ENCODE measurements at places on chromosomes 11 and 22.

- no peak for DNase-seq
These were observed 172.7 kb upstream of the MTNR1B start for GRCh38 chr11:92796744-92797143.

DNA sequence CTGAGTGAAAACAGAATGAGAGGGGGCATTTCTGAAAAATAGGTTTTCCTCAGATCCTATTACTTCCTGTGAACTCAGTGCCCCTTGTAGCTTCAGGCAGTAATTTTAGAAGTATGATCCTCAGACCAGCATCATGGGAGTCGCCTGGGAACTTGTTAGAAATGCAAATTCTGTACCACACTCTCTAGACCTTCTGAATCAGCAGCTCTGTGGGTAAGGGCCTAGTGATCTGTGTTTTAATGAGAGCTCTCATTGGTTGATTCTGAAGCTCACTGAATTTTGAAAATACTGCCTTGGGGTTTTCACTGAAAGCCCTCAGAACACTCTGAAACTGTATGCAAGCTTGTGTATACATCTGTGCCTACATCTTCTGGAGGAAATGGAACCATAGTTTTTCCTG, 647.2 kb upstream of the ANO5 start:
- no peak for DNase-seq

DNA sequence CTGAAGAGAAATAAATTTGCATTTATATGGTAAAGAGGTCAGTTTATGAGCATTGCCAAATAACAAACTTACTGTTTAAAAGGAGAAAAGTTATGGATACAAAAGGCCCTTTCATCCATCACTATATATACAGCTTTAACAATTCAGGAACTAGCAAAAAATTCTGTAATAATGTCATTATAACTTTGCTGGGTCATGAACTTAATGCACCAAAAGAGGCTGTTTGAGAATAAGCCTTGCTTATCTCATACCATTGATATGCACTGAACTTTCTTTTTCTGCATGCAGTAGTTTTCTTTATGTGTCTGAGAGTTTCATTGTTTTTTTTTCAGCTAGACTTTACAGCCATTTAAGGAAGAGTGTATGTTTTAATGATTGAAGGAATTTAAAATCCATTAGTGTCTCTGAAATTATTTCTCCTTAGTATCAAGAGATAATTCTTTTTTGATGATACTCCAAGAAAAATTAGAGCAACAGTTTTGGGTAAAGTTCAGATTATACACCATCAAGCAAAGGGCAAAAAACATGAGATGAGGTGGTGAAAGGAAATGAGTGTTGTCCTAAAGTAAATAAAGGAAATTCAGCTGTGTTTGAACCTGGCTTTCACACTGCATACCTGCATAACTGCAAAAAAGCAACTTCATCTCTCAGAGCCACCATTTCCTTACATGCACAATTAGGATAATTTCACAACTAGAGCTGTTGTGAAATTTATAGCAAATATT, 188.2 kb upstream of the ANO3 start:
- no peak for DNase-seq

- DNase-seq, result peak; percentile 5
These were observed 6.9 kb upstream of the PRAME start for GRCh38 chr22:22565981-22566380.

- DNase-seq, result no peak
These were observed 5.2 kb downstream of the SLC25A17 start for GRCh38 chr22:40813912-40814315.

- no peak for DNase-seq
These were observed 31.3 kb downstream of the ARRB1 start for GRCh38 chr11:75320046-75320618.

DNA sequence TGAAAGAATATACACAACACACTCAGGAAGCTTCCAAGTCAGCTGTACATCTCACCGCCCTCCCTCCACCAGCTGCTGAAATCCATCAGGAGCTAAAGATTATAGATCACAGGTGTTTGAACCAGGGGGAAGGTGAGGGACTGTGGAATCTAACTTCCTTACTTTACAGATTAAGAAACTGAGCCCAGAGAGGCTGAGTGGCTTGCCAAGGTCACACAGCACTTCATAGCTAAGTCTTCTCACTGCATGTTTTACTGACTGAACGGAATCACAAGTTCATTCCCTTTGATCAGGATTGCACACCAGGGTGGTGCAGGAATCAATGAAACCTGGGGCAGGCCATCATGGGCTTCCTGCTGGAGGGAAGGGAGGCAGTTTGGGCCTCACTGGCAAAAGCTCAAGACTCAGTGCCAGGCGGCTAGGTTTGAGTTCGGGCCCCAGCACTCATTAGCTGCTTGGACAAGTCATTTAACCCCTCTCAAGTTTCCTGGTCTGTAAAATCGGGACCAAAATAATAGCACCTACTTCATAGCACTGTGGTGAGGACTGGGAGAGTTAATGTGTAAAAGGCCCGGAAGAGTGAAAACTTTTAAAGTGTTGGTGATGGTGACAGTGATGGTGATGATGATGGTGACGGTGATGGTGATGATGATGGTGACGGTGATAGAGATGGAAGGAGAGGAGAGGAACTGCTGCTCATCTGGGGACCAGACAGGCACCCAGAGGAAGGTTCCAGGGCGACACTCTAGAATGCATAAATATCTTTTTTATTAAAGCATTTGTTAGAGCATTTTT, 8.2 kb downstream of the CD5 start:
- no peak for DNase-seq

GRCh38 chr11:10858439-10859325, 829 bp upstream of the ZBED5 start:
- DNase-seq, result no peak

DNA sequence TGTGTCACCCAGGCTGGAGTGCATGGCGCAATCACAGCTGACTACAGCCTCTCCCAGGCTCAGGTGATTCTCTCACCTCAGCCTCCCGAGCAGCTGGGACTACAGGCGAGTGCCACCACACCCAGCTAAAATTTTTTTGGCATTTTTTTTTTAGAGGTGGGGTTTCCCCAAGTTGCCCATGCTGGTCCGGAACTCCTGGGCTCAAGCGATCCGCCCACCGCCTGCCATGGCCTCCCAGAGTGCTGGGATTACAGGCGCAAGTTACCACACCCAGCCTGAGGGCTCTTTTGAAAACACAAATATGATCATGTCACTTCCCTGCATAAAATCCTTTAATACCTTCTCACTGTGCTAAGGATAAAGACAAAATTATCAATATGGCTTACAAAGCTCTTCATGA, 88.1 kb downstream of the MAML2 start:
- DNase-seq, result no peak

GRCh38 chr11:74012074-74012809, 3.4 kb upstream of the UCP3 start:
- DNase-seq, result no peak

DNA sequence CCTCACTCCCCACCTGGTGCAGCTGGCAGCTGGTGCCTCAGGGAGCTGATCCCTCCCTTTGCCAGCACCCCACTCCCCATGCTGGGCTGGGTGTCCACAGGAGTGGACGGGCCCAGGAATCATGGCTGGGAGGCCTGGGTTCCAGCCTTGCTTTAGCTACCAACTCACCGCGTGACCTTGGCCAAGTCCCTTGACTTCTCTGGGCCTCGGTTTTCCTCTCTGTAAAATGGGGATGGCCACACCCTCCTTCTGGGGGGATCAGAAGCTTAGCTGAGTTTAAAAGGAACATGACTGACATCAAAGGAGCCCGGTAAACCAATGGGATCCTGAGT, 116.9 kb downstream of the KIAA1671 start:
- no peak for DNase-seq

GRCh38 chr22:42791721-42792452, 65.2 kb downstream of the ARFGAP3 start:
- DNase-seq, result no peak

GRCh38 chr11:17736930-17737817, 2.6 kb downstream of the KCNC1 start:
- no peak for DNase-seq

DNA sequence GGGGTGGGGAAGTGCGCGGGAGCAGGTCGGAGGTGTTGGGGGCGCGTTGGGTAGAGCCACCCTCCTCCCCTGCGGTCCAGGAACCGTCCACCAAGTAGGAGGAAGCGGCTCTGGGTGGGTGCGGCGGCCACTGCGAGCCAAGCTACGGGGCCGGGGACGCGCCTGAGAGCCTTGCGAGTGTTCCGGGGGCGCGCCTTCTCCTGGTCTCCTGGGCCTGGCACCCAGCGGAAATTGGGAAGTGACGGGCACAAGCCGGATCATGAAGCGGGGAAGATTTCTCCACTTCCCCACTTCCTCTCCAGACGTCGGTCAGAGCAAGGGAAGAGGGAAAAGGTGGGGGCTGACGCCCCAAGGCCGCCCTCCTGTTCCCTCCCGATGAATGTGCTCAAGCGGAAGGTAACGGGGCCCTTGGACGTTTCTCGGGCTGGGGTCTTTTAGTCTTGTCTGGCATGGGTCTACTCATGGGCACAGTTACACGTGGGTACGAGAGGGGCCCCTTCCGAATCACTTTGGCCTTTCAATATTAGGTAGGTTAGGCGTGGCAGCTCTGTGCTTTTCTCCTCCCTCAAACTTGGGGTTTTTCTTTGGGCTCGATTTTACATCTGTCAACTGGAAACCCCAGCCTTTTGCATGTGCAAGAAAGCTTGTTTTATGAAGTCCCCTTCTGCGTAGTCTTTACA, 865 bp downstream of the RBM14 start:
- no peak for DNase-seq

GRCh38 chr11:57244911-57245310, 7.9 kb upstream of the APLNR start:
- DNase-seq, result no peak

DNA sequence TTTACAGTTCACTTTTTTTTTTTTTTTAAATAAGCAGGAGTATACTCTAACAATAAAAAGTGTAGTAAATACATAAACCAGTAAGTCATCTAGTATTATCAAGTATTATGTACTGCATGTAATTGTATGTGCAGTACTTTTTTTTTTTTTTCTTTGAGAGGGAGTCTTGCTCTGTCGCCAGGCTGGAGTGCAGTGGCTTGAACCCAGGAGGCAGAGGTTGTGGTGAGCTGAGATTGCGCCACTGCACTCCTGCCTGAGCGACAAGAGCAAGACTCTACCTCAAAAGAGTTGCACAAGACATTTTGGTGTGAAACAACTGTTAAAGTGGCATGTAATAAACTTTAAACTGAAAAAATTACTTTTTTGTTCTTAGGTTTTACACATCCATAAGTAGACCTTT, 16.7 kb downstream of the BCL2L13 start:
- no peak for DNase-seq

- no peak for DNase-seq
These were observed 4.2 kb upstream of the PIM3 start for GRCh38 chr22:49956418-49956770.

GRCh38 chr22:25829808-25830777, 88.1 kb downstream of the MYO18B start:
- no peak for DNase-seq

- no peak for DNase-seq
These were observed 27.4 kb downstream of the MN1 start for GRCh38 chr22:27774200-27774599.

DNA sequence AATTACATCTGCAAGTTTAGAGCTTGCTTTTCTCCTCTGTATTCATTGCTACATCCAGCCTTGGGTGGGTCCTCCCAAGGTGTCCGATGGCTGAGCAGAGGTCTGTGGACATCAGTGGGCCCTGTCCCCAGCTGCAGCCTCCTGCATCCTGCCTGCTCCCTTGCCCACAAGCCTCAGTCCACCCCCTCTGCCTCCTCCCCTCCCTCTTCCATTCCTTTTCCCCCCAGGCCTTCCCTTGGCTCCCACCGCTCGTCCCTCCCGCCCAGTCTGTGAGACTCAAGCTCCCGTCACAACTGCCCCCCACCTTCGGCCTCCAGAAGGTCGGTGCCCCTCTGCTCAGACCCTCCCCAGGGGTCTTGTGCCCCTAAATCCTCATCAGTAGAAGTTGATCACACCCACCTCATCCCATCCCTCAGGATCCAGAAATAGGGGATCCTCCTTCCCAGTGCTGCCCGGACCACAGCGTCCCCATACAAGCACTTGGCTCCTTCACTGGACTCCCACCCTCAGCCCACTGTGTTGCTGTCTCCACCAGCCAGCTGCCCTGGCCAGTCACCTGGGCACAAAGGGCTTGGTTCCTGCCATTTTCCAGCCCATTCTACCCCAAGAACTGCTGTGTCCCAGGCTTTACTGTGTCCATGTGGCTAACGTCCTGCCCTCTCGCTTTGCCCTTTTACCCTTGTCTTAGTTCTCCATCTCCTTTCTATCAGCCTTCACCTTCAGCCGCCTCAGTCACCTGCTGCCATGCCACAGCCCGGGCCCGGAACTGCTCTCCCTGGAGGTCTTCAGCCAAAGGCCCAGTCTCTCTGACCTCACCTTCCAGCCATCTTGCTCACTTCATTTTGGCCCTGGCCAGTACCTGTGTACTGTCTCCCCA, 2.2 kb upstream of the OMP start:
- DNase-seq, result no peak

DNA sequence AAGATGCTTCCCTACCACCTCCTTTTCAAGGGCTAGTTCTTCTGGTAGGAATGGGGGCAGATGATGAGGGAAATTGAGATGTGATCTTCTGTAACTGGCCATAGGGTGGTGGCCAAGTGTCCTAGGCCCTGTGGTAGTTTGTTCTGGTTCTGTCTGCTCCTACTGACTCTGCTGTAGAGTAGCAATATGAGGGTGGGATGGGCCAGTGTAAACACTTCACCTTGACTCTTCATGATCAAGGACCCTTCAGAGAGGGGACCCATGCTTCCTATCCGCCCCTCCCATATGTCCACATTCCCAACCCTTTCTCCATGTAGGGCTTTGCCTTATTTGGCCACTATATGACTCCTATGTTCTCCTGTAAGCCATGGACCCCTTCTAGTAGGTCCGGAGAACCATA, 230.3 kb upstream of the SESN3 start:
- no peak for DNase-seq

DNA sequence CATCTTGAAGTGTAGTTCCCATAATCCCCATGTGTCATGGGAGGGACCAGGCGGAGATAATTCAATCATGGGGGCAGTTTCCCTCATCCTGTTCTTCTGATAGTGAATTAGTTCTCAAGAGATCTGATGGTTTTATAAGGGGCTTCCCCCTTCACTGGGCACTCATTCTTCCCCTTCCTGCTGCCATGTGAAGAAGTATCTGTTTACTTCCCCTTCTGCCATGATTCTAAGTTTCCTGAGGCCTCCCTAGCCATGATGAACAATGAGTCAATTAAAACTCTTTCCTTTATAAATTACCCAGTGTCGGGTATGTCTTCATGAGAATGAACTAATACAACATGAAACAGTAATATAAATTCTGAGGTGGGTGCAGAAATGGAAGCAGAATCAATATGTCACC, 12.1 kb upstream of the SPTBN2 start:
- no peak for DNase-seq

DNA sequence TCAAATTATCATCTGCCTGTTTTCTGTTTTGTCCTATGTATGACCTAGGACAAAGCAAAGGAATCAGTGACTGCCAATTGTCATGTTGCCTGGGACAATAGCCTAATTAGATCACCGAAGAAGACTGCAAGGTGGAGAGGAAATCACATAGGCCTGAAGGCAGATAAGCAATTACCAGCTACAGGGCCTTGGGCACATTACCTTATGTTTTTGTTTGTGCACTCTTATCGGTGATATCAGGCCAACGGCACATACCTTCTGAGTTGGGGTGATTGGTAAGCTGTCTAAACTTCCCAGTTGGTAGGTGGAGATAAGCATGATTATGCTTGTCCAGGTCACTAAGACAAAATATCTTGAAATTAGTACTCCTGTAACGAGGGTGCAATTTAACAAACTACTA, 58.1 kb upstream of the FAM181B start:
- DNase-seq, result no peak
